Breast epithelium (tissue), 4 donors: ENCODE measurements at places on chromosomes 4 and X.

- no peak for DNase-seq
Measured at GRCh38 chr4:46385946-46386345, 4.0 kb downstream of the GABRA2 start.

GRCh38 chr4:142707401-142707800 lies 138.7 kb downstream of the INPP4B start:
- no peak for DNase-seq

- no peak for DNase-seq
Measured at GRCh38 chr4:186485561-186486062, 69.8 kb downstream of the MTNR1A start.

DNA sequence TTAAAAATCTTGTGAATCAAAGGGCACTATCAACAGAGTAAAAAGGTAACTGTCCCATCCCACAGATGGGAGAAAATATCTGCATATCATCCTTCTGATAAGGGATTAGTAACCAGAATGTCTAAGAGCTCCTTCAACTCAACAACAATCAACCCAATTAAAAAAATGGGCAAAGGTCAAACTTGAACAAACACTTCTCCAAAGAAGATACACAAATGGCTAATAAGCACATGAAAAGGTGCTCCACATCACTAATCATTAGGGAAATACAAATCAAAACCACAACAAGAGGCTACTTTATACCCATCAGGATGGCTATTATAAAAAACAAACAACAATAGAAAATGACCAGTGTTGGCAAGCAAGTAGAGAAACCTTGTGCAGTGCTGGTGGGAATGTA lies 43.3 kb downstream of the TMEM165 start:
- DNase-seq: no peak

GRCh38 chr4:13615161-13615560 lies 12.4 kb downstream of the BOD1L1 start:
- no peak for DNase-seq

DNA sequence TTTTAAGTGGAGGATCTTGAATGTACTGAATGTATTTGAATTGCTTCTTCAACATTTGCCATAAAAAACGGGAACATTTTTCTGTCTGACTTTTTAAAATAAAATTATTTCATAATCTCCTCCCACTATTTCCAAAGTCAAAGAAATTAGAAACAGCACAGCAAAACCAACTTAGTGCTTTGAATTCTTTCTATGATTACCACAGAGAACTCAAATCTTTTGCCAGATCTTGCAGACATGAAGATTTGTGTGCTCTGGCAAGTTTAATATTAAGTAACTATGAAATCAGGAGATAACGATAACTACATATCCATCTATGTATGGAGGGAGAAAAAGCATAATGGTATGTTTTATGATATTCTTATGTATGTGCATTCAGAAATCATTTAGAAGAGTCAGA lies 982.2 kb downstream of the PCDH7 start:
- DNase-seq: no peak

- DNase-seq: no peak
Measured at GRCh38 chr4:154076921-154077320, 288.0 kb upstream of the SFRP2 start.

- no peak for DNase-seq
Measured at GRCh38 chr4:17058916-17059741, 160.7 kb upstream of the LDB2 start.

- DNase-seq: no peak
Measured at GRCh38 chr4:177047851-177048174, 255.1 kb upstream of the VEGFC start.

DNA sequence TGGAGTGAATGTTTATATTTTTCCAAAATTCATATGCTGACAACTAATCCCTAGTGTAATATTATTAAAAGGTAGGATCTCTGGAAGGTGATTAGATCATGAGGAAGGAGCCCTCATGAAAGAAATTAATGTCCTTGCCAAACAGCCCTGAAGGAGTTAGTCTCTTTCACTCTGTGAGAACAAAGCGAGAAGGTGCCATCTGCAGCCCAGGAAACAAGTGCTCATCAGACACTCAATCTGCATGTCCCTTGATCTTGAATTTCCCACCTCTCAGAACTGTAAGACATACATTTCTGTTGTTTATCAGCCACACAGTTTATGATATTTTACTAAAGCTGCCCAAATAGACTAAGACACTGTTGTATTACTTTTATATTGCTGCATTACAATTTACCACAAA lies 1283.4 kb downstream of the PCDH7 start:
- DNase-seq: no peak

DNA sequence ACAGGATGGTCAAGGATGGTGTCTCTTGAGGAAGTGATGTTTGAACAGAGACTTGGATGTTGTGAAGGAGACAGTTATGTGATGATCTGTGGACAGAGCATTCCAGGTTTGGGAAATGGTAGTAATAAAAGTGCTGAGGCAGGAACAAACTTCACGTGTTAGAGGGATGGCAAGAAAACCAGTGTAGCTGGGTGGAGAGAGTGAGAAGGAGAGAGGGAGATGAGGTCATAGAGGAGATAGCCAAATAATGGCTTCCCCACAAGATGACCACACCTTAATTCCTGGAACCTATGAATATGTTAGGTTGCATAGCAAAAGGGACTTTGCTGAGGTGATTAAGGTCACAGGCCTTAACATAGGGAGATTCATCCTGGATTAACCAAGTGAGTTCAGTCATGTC lies 75.6 kb upstream of the GPR50 start:
- DNase-seq: no peak

DNA sequence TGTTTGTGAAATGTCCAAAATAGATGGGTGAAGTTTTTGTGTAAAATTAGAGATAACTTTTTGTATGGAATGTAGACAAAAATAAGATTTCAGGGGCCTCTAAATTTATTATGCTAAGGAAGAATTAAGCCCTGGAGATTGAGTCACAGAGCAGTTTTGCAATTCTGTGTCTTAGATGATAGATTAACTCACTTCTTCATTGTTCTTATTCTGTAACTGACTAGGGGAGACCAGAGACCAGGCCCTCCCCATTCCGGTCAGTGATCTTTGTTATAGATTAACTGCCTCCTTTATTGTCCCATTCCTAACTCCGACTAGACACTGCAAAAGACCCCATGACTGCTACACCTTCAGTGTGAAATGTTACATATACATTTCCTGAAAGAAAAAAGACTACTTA lies 238.4 kb upstream of the TAPT1 start:
- no peak for DNase-seq
